ENCODE measurements at places on chromosomes 5 and 9.

DNA sequence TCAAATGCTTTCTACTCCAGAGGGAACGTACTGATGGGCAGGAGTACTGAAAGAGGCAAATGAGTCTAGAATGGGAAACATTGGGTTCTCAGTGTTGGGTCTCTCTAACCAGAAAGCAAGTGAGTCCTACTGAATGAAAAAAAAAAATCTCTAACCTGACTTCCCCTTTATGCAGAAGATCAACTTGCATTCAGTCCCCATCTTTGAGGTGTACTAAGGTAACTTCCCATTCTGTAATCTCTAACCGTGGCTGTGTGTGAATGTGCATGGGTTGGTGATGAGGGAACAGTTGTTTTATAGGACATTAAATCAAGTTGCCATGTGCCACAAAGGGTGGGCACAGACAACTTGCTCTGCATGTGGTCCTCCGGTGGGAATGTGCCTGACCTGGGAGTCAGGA lies 264.6 kb upstream of the CLINT1 start:
- no peak for DNase-seq

DNA sequence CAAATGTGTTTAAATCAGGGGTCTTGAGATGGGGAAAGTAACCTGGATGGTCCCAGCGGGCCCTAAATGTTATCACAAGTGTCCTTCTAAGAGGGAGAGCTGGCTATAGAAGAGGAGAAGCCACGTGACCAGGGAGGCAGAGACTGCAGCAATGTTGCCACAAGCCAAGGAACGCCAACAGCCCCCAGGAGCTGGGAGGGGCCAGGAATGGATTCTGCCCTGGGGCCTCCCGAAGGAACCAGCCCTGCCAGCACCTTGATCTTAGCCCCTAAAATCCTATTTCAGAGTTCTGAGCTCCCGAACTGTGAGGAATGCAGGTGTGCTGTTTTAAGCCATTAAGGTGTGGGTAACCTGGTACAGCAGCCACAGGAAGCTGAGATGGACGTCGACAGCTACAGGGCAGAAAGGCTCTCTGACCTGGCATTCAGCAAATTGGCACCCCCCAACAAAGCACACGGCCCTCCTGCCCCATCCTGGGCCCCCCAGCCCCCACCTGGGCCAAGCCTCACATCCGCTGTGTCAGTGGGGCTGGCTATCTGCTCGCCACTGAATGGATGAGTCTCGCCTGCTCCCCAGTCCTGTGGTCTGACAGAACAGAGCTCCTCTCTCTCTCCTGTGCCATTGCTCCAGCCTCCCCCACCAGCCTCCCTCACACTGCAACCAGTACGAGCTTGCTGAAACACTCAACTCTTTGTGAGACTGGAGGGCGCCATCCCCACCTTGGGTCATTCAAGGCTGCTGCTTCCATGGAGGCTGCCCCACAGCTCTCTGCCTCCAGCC lies 78.8 kb downstream of the ADAMTS2 start:
- peak; percentile 4 for DNase-seq

DNA sequence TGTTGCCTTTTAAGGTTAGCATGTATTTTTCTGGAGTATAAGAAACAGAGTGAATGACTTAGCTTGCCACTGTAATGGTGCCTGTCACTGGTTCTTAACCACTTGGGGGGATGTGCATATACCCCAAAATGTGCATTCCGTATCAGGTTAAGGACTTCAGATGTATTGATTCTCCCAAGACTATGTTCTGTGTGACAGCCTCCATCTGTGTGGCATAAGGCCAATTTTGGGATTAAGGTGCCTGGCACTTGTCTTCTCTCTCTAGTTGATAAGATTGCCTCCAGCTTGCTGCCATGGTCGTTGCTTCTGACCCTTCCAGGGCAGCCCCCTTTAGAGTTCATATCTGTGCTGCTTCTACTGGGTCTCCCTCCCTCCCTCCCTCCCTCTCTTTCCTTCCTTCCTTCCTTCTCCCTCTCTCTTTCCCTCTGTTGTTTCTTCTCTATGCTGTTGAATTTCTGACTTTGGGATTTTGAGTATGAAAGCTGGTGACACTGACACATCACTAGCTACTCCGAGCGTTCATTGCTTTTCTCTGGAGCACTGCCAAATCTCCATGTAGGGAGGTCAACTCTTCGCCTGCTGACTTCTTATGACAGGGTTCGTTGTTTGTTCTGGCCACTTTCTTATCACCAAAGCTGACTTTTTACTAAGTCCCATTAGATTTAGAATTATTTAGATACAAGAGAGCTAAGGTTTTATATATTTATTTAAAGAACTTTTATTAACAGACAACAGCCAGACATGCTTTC lies 31.0 kb downstream of the TNFAIP8 start:
- peak; percentile 47 for DNase-seq

DNA sequence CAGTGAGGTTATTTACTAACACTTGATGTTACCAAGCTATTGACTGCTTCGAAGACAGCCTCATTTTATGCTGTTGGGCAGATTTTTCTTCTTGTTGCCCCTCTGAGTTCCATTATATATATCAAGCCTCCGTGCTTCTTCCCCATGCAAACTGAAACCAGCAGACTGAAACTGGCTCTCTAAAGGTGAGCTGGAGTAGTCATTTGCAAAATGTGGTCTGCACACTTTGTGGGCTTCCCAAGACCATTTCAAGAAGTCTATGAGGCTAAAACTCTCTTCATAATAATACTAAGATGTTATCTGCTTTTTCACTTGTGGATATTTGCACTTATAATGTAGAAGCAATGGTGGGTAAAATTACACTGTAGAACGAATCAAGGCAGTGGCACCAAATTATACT lies 13.9 kb downstream of the SLC36A1 start:
- no peak for DNase-seq

DNA sequence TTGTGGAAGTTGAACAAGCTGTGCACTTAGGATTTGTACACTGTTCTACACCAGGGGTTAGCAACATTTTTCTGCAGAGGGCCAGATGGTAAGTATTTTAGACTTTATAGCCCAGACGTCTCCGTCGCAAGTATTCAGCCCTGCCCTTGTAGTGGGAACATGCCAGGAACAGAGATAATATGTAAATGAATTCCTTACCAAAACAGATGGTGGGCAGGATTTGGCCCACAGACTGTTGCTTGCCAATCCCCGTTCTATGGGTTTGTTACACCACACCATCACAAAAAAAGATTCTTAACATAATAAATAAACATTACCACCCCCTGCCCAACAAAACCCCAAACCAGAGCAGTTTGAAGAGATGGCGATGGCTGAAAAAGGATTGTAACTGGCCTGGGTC lies 74.3 kb downstream of the AMBP start:
- DNase-seq, result no peak

DNA sequence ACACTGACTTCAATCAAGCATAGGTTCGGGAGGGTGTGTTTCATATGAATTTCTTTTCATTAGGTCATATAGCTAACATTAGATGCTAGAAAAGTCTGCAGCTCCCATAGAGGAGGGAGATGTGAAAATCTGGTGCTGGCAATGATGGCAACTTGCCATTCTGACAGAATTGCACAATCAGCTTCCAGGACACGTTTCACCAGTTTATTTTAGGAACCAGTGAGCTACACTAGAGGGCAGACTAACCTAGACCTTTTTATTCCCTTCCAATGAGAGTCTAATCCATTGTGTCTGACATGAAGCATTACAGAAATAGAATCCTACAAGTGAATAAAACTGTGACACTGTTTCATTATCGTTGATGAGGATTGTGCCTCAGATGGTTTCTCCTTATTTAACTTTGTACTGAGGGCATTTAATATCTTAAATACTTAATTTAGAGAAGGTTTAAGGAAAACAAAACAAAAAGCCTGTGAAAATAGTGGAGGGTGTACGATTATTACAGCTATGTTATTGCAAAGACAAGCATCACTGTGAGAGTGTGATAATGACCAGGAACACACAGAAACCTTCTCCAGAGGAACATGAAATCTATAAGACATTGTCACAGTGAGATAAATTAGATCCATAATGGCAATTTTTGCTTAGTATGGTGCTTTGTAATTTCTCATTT lies 363.3 kb upstream of the RPS23 start:
- DNase-seq, result peak; percentile 85

DNA sequence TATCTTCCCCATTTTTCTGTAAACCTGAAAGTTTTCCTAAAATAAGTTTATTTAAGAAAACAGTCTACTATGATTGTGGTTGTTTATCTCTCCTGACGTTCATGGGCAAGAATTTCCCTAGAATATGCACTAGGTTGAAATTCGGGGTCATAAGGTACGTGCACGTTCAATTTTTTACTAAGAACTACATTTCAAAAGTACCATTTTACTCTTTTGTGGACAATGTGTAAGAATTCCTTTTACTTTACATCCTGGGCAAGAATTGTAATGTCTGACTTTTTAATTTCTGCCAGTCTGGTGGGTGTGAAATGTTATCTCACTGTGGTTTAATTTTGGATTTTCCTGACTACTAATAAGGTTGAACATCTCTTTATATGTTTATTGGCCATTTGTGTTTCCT lies 12.4 kb downstream of the IL5 start:
- DNase-seq, result no peak

- DNase-seq, result no peak
Observed at GRCh38 chr5:15703901-15704300, 203.9 kb downstream of the FBXL7 start.

- DNase-seq, result no peak
Observed at GRCh38 chr5:169637549-169638121, 560 bp downstream of the DOCK2 start.

DNA sequence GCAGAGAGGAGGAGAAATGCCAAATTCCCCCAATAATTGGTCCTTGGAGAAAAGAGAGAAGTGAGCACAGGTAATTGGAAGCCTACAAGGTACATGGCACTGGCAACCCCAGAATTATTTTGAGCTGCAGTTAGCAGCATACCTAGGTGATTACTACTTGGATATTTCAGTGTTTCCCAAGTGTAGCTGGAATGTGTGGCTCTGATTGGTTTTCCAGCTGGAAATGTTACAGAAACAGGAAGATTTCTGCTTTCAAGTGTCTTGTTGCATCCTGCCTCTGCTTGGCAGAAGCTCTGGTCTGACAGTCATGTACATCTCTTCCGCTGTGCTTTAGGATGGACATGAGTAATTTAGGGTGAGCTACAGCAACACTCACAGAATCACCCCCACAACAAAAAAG lies 262.1 kb downstream of the ENC1 start:
- DNase-seq, result no peak

- no peak for DNase-seq
Observed at GRCh38 chr5:126129431-126129830, 293.8 kb upstream of the GRAMD2B start.

- no peak for DNase-seq
Observed at GRCh38 chr5:158958021-158958994, 141.4 kb downstream of the EBF1 start.

GRCh38 chr9:125241863-125242739 lies 958 bp upstream of the HSPA5 start:
- DNase-seq, result peak; percentile 51

GRCh38 chr5:80707645-80708044 lies 52.9 kb upstream of the DHFR start:
- DNase-seq, result no peak

All from hepatocyte (in vitro differentiated cells).